Colonic mucosa (tissue), 4 donors: ENCODE measurements at places on chromosomes 1 and 21.

- no peak for DNase-seq
Measured at GRCh38 chr21:44923480-44924084, 2.9 kb upstream of the ITGB2 start.

DNA sequence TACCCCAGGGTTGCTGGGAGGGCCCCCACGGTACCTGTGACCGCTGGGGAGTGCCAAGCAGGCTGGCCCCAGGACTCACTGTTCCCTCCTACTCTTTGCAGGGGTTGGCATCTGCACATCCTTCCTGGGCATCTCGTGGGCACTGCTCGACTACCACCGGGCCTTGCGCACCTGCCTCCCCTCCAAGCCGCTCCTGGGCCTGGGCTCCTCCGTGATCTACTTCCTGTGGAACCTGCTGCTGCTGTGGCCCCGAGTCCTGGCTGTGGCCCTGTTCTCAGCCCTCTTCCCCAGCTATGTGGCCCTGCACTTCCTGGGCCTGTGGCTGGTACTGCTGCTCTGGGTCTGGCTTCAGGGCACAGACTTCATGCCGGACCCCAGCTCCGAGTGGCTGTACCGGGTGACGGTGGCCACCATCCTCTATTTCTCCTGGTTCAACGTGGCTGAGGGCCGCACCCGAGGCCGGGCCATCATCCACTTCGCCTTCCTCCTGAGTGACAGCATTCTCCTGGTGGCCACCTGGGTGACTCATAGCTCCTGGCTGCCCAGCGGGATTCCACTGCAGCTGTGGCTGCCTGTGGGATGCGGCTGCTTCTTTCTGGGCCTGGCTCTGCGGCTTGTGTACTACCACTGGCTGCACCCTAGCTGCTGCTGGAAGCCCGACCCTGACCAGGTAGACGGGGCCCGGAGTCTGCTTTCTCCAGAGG, 6.8 kb downstream of the XKR8 start:
- DNase-seq = no peak

DNA sequence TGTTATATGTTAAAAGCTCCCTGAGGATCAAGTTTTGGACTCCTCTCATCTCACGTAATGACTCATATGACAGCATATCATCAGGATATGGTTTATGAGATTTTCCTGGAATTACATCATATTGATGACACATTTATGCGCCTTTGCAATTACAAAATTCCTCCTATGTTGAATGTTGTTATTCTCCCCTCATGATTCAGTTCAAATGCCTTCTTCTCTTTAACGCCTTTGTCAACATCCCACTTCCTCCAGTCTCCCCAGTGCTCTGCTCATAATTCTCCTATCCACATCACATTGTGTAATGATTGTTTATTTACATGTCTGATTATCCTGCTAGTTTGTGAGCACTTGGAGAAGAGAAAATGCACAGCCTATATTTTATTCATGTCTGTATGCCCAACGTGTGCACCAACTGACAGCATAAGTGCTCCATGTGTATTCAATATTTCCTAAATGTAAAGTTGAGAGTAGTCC, 80.9 kb upstream of the BACH1 start:
- DNase-seq = no peak

DNA sequence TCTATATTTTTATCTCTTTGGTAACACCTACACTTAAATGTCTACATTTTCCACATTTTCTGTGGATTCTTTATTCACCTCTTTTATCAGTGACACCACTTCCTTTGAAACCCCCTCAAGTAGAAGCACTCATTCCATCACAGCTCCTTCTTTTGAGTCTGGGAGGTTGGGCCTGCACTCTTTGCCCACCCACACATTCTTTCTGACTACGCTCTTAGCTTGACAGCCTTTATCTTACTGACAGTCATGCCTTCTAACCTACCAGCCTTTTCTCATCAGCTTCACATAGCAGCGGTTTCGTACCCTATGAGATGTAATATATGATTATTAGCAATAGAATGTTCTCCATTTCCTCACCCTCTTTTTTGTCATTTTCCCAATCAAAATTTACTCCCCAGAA, 151.9 kb downstream of the TNFSF18 start:
- DNase-seq = no peak

DNA sequence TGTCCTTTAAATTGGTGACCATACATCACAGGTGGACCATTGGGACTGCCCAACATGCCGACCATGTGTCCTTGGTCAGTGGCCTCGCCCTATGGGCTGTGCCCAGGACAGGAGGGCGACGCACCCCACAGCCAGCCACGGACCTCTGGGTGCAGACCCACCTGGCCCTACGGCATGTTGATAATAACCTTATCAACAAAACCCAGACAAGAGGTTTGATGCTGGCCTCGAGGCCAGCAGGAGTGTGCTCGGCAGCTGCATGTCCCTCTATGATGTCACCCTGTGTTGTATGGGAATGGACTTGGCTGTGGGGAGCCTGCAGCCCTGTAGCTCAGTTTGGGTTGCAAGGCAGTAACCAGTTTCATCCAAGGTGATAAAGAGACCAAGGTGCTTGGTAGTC, 32.1 kb downstream of the SLC37A1 start:
- DNase-seq = no peak

DNA sequence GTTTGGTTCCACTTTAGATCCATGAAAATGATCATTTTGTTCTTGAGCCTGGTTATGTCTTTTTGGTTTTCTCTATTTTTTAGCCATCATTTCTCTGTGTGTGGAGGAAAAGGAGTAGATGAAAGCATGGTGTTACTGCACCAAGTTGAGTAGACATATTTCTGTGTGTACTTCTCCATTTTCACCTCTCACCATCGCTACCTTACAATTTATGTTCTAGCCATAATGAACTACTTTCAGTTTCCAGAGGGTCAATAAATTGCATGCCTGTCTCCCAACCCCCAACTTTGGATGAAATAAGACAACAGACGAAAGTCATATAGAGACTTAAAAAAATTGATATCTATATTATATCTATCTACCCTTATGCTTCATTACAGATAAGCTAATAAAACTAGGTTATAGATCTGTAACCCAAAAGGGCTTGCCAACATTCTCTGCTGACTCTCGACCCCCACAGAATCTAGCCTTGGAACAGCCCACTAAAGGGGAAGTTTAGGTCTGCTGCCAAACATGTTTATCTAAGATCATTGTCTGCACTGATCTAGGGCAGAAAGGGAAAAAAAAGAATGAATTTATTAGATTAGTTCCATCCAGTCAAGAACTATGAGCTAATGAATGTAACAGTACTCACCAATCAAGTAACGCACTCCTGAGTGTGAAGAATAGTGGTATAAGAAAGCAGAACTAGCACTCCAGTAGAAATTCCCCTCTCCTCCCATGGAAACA, 7.5 kb upstream of the MAN1A2 start:
- DNase-seq = no peak

DNA sequence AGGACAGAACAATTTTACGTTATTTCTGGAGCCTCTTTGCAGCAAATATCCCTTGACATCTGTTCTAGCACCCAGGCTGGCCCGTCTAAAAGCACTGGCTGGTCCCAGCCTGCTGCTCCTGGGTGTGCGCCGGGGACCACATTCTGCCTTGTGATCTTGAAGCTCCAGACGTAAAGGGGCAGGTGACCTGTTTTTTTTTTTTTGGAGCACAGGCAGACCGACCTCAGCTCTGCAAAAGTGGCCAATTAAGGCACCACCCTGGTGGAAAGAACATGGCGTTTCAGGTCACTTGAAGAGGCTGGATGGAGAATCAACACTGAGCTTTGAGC, 13.8 kb upstream of the CAMTA1 start:
- no peak for DNase-seq

DNA sequence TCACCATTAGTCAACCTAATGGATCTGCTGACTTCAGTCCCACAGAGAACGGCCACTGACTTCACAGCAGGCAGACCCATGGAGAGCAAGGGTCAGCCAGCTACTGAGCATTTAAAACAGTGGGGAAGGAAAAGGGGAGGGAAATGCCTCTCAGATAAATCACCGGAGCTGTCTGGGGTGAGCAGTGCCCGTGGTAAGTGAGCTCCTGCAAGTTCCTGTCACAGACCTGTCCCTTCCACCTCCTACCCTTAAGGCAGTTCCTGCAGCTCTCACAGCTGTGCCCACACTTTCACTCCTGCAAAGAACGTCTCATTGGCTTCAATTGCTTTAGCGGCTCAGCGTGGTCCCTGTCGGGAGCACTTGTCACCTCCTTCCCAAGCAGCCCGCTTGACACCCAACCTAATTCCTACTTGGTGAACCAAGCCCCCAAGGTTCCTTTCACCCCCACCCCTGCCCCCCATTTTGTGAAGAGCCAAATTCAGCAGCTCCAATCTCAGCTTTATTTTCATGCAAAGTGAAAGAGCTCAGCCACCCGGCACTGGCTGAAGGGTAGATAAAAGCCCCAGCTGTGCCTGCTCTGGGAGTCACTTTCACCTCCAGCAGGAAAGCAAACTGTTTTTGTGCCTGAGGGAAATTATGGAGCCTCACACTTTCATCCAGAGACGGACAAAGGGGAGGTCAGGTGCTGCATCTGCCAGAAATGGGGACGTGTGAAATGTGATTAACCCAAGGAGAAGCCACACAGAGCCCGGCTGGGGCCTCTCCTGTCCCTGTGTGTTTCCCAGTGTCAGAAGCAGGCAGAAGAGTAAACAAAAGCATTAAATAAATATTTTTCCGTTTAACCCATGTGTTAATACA, 306.2 kb downstream of the TTLL7 start:
- no peak for DNase-seq
